Left kidney (tissue), 8 donors: ENCODE measurements at places on chromosomes 2 and 18.

DNA sequence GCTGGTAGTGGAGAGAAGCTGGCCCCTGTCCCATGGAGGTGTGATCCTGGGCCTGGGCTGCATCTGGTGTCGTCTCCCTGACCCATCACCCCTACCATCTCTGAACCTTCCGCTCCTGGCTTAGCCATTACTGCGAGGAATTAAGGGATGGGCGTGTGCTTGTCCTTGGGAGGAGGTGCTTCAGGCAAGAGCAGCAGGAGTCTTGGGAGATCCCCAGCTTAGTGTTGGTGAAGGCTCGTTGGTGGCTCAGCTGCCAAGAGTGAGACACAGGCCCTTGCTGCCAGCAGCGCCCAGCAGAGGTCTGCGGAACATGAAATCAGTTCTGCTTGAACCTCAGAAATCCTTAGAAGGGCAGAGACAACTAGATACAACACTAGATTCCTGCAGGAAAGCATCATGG lies 59.9 kb upstream of the TGFA start:
- no peak for DNase-seq

DNA sequence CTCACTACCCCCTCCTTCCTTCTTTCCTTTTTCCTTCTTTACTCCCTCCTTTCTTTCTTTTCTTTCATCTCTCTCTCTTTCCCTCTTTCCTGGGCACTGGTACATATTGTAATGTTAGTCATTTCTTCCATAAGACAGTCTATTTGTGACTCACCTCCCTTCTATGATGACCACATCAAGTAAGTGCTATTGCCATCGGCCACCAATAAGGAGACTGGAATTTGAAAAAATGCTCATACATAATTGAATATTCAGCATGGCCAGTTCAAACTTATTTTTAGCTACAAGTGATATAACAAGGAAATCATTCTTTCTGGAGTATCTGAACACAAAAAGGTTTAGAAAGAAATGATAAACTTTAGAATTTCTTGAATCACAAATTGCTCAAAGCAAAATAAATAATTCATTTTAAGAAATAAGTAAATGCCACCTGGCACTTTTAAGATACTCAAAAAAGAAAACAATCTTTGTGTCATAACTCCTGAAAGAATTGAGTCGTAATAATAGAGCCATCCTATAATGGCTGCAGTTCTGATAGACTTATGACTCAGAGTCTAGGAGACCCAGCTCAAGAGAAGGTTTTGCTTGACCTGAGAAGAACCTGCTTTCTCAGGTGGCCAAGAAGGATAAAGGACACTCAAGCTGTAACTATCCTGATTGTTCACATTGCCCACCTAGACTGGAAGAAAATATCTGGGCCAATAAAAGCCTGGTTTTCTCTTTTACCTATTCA lies 51.6 kb upstream of the CCBE1 start:
- no peak for DNase-seq

GRCh38 chr2:80348953-80349352 lies 44.4 kb upstream of the LRRTM1 start:
- no peak for DNase-seq

DNA sequence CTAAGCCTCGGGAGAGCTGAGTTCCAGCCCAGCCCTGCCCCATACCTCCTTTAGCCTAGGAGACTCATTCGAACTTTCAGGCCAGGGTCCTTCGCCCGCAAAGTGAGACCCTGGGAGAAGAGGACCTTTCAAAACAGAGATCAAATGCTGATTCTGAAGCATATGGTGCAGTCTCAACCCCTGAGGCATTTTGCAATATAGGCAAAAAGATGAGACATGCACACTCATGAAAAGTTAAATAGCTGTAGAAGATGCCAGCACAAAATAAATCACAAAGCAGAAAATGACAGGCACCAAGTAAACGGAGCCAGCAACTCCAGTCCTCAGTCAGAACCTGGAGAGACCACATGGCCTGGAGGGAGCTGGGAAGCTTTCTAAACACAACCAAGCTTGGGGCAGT lies 542.7 kb upstream of the RAB6C start:
- no peak for DNase-seq

DNA sequence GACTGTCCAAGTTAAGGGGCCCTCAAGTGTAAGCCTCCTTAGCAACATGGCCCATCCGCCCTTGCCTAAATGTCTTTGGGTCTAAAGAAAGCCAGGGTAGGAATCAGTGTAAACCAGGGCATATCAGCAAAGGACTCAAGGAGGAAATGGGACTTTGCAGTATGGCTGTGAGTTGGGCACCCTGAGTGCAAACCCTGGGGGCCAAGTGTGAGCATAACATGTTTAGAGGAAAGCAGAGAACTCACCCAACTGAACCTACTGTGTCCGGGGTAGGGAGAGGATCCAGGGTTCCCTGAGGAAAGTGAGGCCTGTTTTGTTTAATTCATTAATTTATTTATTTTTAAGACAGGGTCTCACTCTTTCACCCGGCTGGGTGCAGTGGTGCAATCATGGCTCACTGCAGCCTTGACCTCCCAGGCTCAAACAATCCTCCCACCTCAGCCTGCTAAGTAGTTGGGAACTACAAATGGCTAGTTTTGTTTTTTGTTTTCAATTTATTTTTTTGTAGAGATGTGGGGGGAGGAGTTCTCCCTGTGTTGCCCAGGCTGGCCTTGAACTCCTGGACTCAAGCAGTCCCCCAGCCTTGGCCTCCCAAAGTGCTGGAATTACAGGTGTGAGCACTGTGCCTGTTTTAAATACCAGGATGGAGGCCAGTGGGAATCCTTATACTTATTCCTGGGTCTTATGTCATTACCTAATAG lies 51.0 kb upstream of the ACTR3 start:
- no peak for DNase-seq

- no peak for DNase-seq
Observed at GRCh38 chr2:3624059-3624794, 29.3 kb downstream of the COLEC11 start.

GRCh38 chr2:236086971-236087465 lies 81.2 kb downstream of the GBX2 start:
- no peak for DNase-seq

DNA sequence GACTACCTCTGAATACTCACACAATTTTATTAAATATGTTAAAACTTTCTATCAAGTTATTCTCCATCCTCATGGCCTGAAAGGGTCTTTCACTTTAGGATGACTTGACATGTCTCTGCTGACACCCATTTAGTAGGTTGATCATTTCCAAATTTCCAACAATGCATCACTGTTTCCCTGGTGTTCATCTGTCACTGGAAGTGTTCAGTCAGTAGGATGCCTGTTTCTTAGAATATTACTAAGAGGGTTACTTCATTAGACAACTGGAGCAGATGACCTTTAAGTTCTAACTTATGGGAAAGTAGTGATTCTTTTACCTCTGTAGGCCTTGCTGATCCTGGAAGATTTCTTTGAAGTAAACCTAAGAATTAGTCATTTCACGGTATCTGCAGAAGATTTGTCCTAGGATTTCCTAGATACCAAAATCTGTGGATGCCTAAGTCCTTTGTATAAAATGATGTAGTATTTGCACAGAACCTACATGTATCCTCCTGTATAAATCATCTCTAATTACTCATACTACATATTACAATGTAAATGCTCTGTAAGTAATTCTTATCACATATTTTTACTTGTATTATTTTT lies 77.7 kb downstream of the MAP3K20 start:
- DNase-seq: no peak

DNA sequence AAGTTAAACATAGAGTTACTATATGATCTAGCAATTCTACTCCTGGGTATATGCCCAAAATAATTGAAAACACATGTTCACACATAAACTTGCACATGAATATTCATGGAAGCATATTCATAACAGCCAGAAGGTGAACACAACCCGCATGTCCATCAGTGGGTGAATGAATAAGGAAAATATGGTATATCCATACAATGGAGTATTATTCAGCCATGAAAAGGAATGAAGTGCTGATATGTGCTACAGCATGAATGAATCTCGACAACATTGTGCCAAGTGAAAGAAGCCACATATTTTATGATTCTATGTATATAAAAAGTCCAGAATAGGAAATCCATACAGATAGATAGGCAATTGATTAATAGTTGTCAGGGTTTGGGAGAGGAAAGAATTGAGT lies 15.9 kb downstream of the COL4A4 start:
- no peak for DNase-seq

DNA sequence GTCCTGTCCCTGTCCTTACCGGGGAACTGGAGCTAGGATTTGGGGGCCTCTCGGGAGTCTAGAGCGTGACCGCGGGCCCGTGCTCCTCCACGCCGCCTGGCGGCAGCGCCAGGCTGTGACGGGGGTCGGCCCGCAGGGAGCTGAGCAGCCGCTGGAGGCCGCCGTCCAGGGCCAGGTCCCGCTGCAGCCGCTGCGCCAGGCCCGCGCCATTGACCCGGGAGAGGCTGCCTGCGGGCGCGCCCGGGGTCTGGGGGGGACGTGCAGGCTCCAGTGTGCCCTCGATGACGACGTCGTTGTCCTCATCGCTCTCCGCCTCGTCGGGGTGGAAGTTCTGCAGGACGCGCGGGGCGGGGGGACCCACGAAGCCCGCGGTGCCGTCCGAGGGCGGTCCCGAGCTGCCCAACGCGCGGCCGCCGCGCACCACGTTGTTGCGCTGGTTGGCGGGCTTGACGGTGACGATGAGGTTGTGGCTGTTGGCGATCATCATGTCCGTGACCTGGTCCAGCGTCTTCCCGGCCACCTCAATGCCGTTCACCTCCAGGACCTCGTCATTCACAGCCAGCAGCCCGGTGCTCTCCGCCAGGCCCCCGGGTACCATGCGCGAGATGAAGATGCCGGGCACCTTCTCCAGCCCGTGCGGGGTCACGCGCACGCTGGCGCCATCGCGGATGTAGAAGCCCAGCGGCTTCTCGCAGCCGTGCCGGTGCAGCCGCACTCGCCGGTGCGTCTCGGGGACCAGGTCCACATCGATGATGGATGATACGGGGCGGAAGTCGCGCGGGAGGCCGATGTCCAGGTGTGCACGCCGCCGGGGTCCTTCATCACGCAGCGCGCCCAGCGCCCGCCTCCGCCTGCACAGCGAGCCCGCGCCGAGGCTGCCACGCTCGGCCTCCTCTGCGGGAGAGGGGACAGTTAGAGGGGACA lies 50.9 kb downstream of the ADNP2 start:
- no peak for DNase-seq

DNA sequence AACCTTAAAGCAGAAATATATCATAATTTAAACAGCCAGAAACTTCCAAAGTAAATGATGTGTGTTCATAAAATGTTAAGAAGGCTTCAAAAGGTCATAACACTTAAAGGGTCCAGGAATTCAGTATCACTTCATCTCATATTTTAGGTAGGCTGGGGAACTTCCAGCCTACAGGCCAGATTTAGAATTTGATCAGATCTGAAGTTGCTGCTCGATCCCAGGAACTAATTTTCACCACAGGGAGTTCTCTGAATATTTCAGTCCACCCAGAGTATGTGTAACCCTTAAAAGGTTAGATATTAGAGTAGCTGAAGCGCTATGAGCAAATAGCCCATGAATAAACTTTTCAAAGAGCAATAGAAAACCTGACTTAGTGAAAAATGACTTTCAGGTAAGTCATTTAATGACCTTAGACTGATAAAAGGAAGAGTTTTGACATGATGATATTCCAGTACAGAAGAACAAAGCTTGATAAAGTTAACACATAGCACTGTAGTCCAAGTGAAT lies 1.7 kb downstream of the WIPF1 start:
- no peak for DNase-seq

DNA sequence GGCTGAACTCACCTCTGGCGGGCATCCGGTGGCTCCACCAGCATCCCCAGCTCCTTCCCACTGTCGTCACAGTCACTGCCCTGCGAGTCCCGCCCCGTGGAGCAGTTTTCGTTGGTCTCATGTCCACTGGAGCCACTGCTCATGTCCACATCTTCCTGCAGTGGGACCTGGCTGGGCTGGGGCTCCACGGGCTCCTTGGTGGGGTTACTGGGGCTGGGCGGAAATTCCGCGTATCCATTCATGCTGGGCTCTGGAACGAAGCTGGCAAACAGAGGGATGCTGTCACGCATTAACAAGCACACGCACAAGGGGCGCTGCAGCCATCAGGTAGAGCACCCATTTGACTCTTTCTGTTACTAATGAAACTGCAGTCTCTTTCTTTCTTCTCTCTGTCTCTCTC lies 10.7 kb downstream of the PER2 start:
- no peak for DNase-seq

DNA sequence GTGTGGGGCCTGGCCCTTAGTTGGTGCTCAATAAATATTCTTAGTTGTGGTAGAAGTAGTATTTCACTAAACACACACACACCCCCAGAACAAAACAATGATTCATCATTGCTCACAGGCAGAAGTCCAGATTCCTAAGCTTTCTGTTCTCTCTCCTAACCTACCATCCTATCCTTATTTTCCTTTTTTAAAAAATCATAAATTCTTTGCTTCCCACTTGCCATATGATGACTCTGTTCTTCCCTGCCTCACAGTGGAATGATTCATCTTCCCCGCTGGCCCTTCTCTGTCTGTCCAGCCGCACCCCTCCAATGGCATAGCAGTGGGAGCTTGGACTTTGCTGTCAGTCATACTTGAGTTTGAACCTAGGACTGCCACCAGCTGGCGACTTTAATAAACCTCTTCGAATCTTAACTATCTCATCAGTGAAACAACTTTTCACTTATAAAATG lies 5.2 kb downstream of the EML6 start:
- no peak for DNase-seq

DNA sequence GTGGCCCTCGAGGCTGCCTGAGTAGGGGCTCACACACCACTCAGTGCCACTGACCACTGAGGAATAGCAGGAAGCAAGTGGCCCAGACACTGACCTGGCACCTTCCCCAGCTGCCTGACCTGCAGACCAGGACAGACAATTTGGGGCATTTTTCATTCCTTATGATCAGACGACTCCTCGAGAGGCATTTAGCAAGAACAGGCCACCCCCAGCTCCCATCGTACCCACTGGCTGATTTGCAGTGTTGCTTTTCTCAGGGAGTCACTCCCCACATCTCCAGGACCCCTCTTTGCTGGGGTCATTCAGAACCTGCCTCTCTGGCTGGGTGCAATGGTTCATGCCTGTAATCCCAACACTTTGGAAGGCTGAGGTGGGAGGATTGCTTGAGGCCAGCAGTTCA lies 185.7 kb downstream of the HAUS1 start:
- DNase-seq: no peak

- DNase-seq: no peak
Observed at GRCh38 chr2:227407591-227408151, 19.9 kb upstream of the SCYGR1 start.

- no peak for DNase-seq
Observed at GRCh38 chr2:239287461-239287860, 113.4 kb downstream of the HDAC4 start.

DNA sequence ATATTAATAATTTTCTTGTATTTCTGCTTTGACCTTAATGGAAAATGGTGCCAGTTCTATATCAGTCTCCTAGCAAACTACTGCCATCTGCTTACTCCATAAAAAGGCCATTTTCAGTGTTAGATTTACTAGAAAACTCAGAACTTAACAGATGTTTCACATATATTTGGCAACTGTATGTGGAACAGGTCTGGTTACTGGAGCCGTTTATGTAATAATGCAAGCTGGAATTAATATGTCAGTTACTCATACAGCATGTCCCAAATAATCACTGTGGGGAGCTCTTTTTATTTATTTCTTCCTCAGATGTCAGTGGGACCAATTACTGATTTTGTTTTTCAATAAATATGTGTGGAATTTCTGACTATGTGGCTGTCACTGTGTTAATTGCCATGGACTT lies 1247.6 kb downstream of the CNTNAP5 start:
- DNase-seq: no peak

GRCh38 chr2:25165992-25166875 lies 2.1 kb downstream of the POMC start:
- no peak for DNase-seq
